Fibroblast of lung (primary cell): ENCODE measurements at places on chromosomes 5 and 9. TPM values are rescaled to one million over a fixed set of nuclear protein-coding genes. Genes with fewer than 3 reads are reported as not detected.

EIF4E1B gene
- not detected in 2 replicates for total RNA-seq

DDX4 gene
- total RNA-seq = not detected in 2 replicates

AOPEP gene
- total RNA-seq = 66.8 and 94.1 TPM in 2 replicates

ANKRD31 gene
- 0.26 and 0.33 TPM in 2 replicates for total RNA-seq

ZNF883 gene
- 6.2 and 9.7 TPM in 2 replicates for total RNA-seq

SLIT3 gene
- total RNA-seq = 4.6 and 8.0 TPM in 2 replicates

PLAC8L1 gene
- total RNA-seq = not detected in 2 replicates

SNCB gene
- total RNA-seq = 0.17 TPM in 1 of 2 replicates, not detected in the other

- H3K36me3 ChIP-seq = no peaks in the 10 kb centered on the region
- no peaks in the 10 kb centered on the region for H3K27me3 ChIP-seq
- no peak overlapping the region for H3K4me3 ChIP-seq
- peak; percentile 47 for DNase-seq
Measured at GRCh38 chr5:53557386-53557785, 3.1 kb upstream of the NDUFS4 start.

DNA sequence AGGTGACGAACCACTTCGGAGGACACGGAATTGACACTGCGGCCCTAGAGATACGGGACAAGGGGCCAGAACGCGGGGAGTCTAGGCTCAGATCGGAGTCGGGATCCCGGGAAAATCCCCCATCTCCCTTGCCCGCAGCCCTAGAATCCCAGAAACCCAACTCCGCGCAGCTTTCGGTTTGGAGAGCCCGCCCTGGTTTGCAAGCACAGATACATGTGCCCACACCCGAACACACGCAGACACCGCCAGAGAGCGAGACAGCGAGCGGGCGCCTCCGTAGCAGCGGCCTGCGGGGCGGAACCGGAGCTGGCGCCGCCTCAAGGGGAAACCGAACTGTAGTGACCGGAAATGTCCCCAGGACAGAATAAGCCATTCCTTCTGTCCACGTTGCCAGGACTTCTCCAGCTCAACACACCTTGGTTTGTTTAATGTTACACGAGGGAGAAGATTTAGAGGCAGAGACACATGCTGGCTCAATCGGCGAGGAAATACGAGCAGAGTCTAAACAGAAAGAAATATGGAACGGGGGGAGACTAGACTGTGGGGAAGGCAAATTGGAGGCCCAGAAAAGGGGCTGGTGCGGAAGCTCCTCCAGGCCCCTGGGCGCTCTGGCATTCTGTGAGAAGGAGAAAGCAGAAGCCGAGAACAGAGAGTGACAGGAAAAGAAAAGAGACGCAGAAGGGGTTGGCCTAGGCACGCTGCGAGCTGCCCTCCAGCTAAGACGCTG is 2.9 kb upstream of the PAX5 start:
- DNase-seq = peak; percentile 24
- peak overlapping the region; percentile 26 for H3K4me3 ChIP-seq
- H3K36me3 ChIP-seq = no peaks in the 10 kb centered on the region

DNA sequence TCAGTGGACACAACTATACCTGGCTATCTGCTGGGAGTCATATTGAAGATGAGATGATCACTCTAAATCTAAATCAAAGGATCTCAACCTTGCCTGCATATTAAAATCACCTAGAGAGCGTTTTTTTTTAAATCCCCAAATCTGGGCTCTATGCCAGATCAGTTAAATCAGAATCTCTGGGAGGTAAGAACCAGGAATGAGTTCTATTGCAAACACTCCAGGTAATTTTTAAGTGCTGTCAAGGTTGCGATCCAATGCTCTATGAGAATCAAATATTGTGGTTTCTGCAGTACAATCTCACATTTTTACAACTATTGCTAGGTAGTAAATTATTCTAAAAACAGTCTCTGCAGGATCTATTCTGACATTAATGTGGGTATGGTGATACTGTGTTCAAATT is 202.3 kb upstream of the OR13F1 start:
- no peak for DNase-seq
- H3K4me1 ChIP-seq = no peaks in the 10 kb centered on the region
- no peaks in the 10 kb centered on the region for H3K27me3 ChIP-seq
- no peak overlapping the region for H3K4me3 ChIP-seq

DNA sequence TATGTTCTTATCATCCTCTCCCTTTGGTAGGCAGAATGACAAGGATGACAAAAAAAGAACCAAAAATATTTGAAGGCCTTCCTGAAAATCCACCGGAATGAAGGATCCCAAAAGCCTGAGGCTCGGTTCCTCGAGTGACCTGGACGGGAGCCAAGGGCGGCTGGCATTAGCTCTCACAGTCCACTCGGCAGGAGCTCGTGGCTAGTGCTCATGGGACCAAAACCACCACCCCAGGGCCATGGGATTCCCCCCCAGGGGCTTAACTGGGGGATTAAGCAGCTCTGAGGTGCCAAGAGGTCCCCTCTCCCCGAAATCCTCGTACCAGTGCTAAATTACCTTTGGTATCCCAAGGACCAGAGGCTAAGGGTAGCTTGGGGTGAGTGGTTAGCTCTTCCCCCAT is 586 bp upstream of the PDZD2 start:
- H3K36me3 ChIP-seq = no peaks in the 10 kb centered on the region
- H3K4me3 ChIP-seq = peak overlapping the region; percentile 48
- no peaks in the 10 kb centered on the region for H3K4me1 ChIP-seq
- DNase-seq = no peak

DNA sequence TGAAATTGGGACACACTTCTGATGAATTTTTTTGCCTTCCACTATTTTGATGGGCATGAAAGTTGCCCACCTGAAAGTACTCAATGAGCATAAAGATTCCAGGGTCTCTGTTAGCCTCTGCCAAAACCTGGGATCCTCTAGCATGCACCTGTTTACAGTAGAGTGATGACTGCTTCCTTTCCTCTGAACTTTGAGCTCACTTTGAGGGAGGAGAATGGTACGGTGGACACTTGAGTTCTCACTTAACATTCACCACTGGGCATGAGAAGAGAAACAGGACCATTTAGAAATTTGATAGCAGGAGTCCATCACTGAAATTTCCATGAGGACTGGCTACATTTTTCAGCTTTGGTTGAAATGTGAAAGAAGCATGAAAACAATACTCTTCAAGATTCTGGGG is 374.8 kb downstream of the KDM4C start:
- no peak for DNase-seq
- no peaks in the 10 kb centered on the region for H3K36me3 ChIP-seq
- no peaks in the 10 kb centered on the region for H3K4me1 ChIP-seq
- H3K27ac ChIP-seq = no peak overlapping the region
- H3K4me3 ChIP-seq = no peak overlapping the region
- H3K27me3 ChIP-seq = no peaks in the 10 kb centered on the region

DNA sequence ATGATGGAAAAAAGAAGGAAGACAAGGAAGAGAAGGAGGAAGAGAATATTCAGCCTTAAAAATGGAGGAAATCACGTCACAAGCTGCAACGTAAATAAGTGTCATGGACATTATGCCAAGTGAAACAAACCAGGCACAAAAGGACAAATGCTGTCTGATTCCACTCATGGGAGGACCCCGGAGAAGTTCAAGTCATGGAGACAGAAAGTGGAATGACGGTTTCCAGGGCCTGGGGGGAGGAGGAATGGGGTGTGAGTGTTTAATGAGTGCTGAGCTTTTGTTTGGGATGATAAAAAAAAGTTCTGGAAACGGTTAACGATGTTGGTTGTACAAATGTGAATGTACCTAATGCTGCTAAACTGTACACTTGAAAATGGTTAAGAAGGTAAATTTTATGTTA is 439.5 kb downstream of the GADD45G start:
- H3K4me1 ChIP-seq = no peaks in the 10 kb centered on the region
- H3K4me3 ChIP-seq = no peak overlapping the region
- no peaks in the 10 kb centered on the region for H3K36me3 ChIP-seq
- no peak for DNase-seq
- H3K27me3 ChIP-seq = no peaks in the 10 kb centered on the region
- no peak overlapping the region for H3K27ac ChIP-seq

GRCh38 chr5:87421307-87421706 is 8.6 kb upstream of the CCNH start:
- DNase-seq = no peak
- no peak overlapping the region for H3K4me3 ChIP-seq
- H3K27ac ChIP-seq = no peak overlapping the region
- H3K27me3 ChIP-seq = no peaks in the 10 kb centered on the region

- peak; percentile 84 for DNase-seq
- peaks cover 41% of the 10 kb centered on the region for H3K36me3 ChIP-seq
- H3K27me3 ChIP-seq = no peaks in the 10 kb centered on the region
- peaks cover 15% of the 10 kb centered on the region for H3K4me1 ChIP-seq
Measured at GRCh38 chr5:178207183-178207916, 3.0 kb downstream of the HNRNPAB start.

- H3K27me3 ChIP-seq = no peaks in the 10 kb centered on the region
- H3K4me1 ChIP-seq = no peaks in the 10 kb centered on the region
- H3K4me3 ChIP-seq = no peak overlapping the region
Measured at GRCh38 chr5:35870605-35871004, 13.9 kb downstream of the IL7R start.

GRCh38 chr5:56566374-56567249 is 248.7 kb upstream of the MAP3K1 start:
- H3K27me3 ChIP-seq = no peaks in the 10 kb centered on the region
- no peak overlapping the region for H3K4me3 ChIP-seq
- H3K36me3 ChIP-seq = no peaks in the 10 kb centered on the region
- no peak overlapping the region for H3K27ac ChIP-seq

- no peaks in the 10 kb centered on the region for H3K27me3 ChIP-seq
- H3K36me3 ChIP-seq = no peaks in the 10 kb centered on the region
- no peaks in the 10 kb centered on the region for H3K4me1 ChIP-seq
- no peak overlapping the region for H3K4me3 ChIP-seq
- no peak for DNase-seq
- H3K27ac ChIP-seq = no peak overlapping the region
Measured at GRCh38 chr9:76412638-76413037, 18.4 kb upstream of the RFK start.

GRCh38 chr9:127965953-127966352 is 14.8 kb downstream of the EEIG1 start:
- no peaks in the 10 kb centered on the region for H3K27me3 ChIP-seq
- no peak overlapping the region for H3K4me3 ChIP-seq
- no peak for DNase-seq
- H3K27ac ChIP-seq = peak overlapping the region; percentile 84
- peaks cover 46% of the 10 kb centered on the region for H3K4me1 ChIP-seq
- H3K36me3 ChIP-seq = peaks cover 1% of the 10 kb centered on the region

DNA sequence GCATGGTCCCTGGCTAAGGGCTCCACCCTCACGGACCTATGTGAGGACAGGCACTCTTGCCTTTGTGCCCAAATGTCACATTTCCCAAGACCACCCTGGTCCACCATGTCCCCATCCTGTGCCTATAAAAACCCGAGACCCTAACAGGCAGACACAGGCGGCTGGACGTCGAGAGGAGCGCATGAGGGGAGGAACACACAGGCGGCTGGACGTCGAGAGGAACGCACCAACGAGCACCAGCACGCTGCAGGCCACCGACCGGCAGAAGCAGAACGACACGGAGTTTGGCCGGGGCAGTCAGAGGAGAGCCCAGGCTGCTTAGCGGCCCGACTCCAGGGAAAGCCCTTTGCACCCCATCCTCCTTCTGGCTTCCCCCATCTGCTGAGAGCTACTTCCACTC is 119.9 kb downstream of the ADAMTS2 start:
- H3K4me3 ChIP-seq = no peak overlapping the region
- no peak overlapping the region for H3K27ac ChIP-seq
- H3K4me1 ChIP-seq = no peaks in the 10 kb centered on the region
- no peak for DNase-seq
- H3K27me3 ChIP-seq = no peaks in the 10 kb centered on the region
- H3K36me3 ChIP-seq = no peaks in the 10 kb centered on the region

GRCh38 chr5:116428413-116428812 is 146.2 kb downstream of the SEMA6A start:
- DNase-seq = no peak
- no peaks in the 10 kb centered on the region for H3K27me3 ChIP-seq
- H3K36me3 ChIP-seq = no peaks in the 10 kb centered on the region
- H3K27ac ChIP-seq = no peak overlapping the region
- no peaks in the 10 kb centered on the region for H3K4me1 ChIP-seq
- no peak overlapping the region for H3K4me3 ChIP-seq

DNA sequence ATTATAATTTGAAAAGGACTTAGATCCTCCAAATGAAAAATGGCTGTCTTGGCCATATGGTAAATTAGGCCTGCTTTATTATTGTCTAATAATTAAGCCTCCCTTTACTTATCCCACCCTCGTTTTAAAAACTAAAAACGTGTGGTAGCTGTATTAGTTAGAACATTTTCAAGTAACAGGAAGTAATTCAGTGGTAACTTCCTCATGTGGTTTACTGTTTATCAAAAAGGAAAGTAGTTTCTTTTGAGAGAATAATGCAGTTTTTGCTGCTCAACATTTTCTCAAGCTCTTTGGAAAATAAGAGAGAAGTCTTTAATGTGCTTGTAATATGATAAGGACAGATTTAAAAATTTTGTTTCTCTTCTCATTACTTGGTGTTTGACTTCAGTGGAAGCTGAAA is 26.0 kb downstream of the ZCCHC7 start:
- H3K4me1 ChIP-seq = peaks cover 2% of the 10 kb centered on the region
- H3K4me3 ChIP-seq = no peak overlapping the region
- H3K27ac ChIP-seq = no peak overlapping the region
- no peaks in the 10 kb centered on the region for H3K27me3 ChIP-seq
- no peaks in the 10 kb centered on the region for H3K36me3 ChIP-seq

- no peaks in the 10 kb centered on the region for H3K27me3 ChIP-seq
- H3K4me1 ChIP-seq = peaks cover 35% of the 10 kb centered on the region
Measured at GRCh38 chr9:120934281-120934680, 7.7 kb upstream of the TRAF1 start.

DNA sequence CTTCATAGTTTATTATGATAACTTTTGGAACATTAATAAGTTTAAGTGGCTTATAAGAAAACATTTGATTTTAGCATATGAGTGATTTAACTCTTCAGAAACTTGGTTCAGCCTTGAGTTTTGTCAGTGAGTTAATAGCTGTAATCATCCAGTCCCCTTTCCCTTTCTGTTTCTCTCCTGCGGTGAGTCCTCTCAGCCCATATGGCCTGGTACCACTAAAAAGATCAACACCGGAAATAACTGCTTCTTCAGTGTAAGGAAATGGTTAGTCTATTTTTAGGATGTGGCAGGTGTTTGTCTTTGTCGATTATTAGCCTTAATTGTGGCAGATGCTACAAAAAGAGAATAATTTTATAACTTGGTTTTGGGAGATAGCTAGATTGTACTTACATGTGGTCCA is 120.2 kb upstream of the GRHPR start:
- DNase-seq = no peak
- no peak overlapping the region for H3K27ac ChIP-seq
- no peaks in the 10 kb centered on the region for H3K4me1 ChIP-seq
- peaks cover 1% of the 10 kb centered on the region for H3K36me3 ChIP-seq

GRCh38 chr5:151110992-151111391 is 30.2 kb upstream of the TNIP1 start:
- H3K36me3 ChIP-seq = peaks cover 35% of the 10 kb centered on the region
- DNase-seq = no peak
- H3K4me3 ChIP-seq = no peak overlapping the region
- H3K4me1 ChIP-seq = peaks cover 8% of the 10 kb centered on the region

DNA sequence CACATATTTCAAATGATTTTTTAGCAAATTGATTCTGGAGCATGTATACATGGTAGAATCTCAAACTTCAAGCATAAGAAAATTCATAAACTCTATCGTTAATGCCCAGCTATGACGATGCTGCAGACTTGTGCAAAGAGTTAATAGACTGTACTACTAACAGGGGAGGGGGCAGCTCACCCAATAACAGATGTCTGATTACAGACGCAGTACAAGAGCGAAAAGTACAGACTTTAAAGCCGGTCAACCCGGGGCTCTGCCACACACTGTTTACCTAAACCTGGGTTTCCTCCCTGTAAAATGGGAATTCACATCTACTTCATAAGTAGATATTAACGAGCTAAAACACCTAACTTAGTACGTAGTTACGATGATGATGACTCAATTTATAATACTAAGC is 651 bp downstream of the TRIM23 start:
- H3K4me3 ChIP-seq = peak overlapping the region; percentile 86
- H3K4me1 ChIP-seq = peaks cover 2% of the 10 kb centered on the region
- DNase-seq = no peak
- no peaks in the 10 kb centered on the region for H3K36me3 ChIP-seq
- H3K27ac ChIP-seq = peak overlapping the region; percentile 81
